ENCODE measurements at places on chromosomes 11 and 22. TPM values are rescaled to one million over a fixed set of nuclear protein-coding genes. Genes with fewer than 3 reads are reported as not detected.

CHST1 gene
- 2.4 TPM for total RNA-seq

PPP1CA gene
- total RNA-seq: 209 TPM

TUB gene
- total RNA-seq: 0.26 TPM

OR2AT4 gene
- not detected for total RNA-seq

OR5I1 gene
- not detected for total RNA-seq

RELA gene
- 15.2 TPM for total RNA-seq

MRGPRX3 gene
- total RNA-seq: 0.13 TPM

RASSF7 gene
- 45.5 TPM for total RNA-seq

HIC2 gene
- 3.2 TPM for total RNA-seq

CHRDL2 gene
- not detected for total RNA-seq

OR6A2 gene
- under 0.01 TPM for total RNA-seq

TMEM45B gene
- 162 TPM for total RNA-seq

ARVCF gene
- total RNA-seq: 19.2 TPM

TALDO1 gene
- total RNA-seq: 251 TPM

OR52I1 gene
- not detected for total RNA-seq

OR8A1 gene
- total RNA-seq: not detected

LMO2 gene
- 1.1 TPM for total RNA-seq

GPHA2 gene
- total RNA-seq: not detected

YPEL4 gene
- total RNA-seq: 0.26 TPM

FLRT1 gene
- 0.26 TPM for total RNA-seq

SEPTIN3 gene
- total RNA-seq: under 0.01 TPM

SEC14L6 gene
- not detected for total RNA-seq

THRSP gene
- total RNA-seq: not detected

ADM2 gene
- 3.7 TPM for total RNA-seq

Measured in bronchial epithelial cell (primary cell).